ENCODE measurements at places on chromosomes 3 and 15.

DNA sequence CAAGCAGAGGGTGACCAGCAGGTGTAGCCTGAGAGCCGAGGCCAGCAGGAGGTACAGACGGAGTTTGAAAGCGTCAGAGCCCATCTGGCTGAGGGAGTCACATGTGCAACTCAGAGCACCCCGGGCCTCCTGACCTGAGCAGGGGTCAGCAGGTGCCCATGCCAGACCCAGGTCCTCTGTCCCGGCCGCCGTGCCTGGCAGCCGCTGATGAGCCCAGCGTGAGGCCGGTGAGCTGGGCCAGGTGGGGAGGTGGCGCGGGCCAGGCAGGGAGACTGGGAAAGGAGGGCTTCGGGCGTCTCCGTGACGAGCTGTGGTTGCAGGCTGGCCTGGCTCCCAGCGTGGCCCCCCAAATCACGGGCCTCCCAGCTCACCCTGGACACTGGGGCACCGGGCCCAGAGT is 130.9 kb downstream of the CHSY1 start:
- no peaks in the 10 kb centered on the region for H3K27me3 ChIP-seq
- H3K27ac ChIP-seq: no peak overlapping the region
- no peaks in the 10 kb centered on the region for H3K36me3 ChIP-seq
- no peak overlapping the region for H3K4me3 ChIP-seq

DNA sequence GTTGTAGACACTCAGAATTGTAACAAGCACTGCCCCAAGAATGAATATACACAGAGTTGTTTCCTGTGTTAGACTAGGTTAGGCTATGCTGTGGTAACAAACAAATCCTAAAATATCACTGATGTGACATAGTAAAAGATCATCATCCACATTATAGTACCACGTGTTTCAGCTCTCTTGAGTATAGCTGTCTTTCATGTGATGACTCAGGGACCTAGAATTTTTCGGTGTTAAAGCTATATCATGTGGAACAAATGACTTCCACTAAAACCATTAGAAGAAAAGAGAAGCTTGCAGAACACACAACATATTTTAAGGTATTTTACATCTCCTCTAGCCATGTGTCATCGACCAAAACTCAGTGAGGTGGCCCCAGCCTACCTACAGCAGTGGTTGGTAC is 307.9 kb upstream of the RBMS3 start:
- H3K27ac ChIP-seq: no peak overlapping the region
- no peak for DNase-seq
- no peaks in the 10 kb centered on the region for H3K27me3 ChIP-seq

GRCh38 chr3:14457481-14457880 is 55.1 kb downstream of the SLC6A6 start:
- H3K27me3 ChIP-seq: no peaks in the 10 kb centered on the region
- DNase-seq: no peak
- H3K27ac ChIP-seq: no peak overlapping the region
- no peaks in the 10 kb centered on the region for H3K4me1 ChIP-seq

DNA sequence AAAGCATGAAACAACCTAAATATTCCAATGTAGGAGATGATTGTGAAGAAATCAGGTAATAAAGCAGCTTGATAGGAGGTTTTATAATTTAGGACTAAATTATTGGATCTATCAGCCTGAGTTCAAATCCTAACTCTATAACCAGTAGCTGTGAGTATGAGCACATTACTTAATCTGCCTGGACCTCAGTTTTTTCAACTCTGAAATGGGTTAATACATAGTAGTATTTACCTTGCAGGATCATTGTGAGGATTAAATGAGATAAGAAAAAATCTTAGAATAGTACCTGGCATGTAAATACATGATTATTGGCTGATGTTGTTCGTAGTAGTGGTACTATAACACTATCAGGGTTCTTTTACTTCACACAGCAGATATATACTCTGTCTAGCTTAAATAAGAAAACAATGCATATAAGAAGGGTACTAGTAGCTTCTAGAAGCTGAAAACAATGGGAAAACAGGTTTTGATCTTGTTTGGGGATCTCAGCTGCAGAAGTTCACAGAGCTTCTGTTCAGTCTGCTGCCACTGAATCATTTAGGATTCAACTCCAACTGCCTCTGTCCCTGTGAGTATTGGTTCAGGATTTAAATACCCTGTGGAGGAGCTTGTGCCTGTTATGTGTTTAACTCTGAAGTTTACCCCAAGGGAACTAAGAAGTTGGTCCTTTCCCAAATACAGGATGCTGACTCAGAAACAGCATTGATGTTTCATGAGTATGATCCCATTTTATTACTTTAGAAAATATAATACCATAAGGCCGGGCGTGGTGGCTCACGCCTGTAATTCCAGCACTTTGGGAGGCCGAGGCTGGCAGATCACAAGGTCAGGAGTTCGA is 34.2 kb downstream of the KAT2B start:
- H3K27me3 ChIP-seq: no peaks in the 10 kb centered on the region
- H3K27ac ChIP-seq: no peak overlapping the region
- no peaks in the 10 kb centered on the region for H3K4me1 ChIP-seq

GRCh38 chr3:161630794-161631193 is 134.2 kb downstream of the OTOL1 start:
- H3K4me1 ChIP-seq: no peaks in the 10 kb centered on the region
- H3K27me3 ChIP-seq: no peaks in the 10 kb centered on the region
- DNase-seq: no peak
- H3K4me3 ChIP-seq: no peak overlapping the region

DNA sequence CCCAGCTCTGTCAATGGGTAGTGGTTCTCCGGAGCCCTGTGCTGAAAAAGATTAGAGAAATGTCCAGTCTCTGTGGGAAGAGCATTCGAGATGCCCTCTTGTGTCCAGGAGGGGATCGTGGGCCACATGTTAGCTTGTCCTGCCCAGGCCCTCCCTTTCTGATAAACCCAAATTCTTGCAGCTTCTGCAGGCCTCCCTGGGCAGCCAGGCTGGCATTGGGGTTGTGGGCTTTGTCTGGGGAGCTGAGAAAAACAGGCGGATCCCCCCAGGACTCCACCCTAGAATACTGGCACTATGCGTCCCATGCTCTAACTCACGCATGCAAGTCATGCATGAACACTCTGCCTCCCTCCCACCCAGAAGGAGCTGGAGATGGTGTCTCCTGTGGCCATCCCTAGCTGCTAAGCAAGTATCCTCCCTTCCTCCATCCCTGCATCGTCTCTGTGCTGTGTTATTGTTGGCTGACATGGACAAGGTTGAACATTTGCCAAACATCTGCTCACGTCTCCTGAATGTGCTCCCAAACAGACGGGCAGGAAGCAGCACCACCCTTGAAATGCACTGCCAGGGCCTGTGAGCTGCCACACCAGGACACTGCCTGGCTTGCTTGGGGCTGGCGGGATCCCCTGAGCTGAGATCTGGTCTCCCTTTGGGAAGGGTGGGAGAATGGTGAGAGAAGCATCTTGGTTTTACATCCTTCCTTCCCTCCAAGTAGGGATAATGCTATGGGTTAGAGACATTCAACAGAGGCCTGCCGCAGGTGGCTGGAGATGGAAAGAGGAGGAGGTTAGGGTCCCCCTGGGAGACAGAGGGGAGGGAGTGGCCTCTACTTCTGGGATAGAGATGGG is 26.5 kb downstream of the CFAP161 start:
- no peak overlapping the region for H3K27ac ChIP-seq
- no peak for DNase-seq
- H3K4me1 ChIP-seq: peaks cover 5% of the 10 kb centered on the region
- no peak overlapping the region for H3K4me3 ChIP-seq
- H3K36me3 ChIP-seq: no peaks in the 10 kb centered on the region
- no peaks in the 10 kb centered on the region for H3K27me3 ChIP-seq

- no peaks in the 10 kb centered on the region for H3K27me3 ChIP-seq
- no peaks in the 10 kb centered on the region for H3K36me3 ChIP-seq
- H3K27ac ChIP-seq: no peak overlapping the region
- no peaks in the 10 kb centered on the region for H3K4me1 ChIP-seq
- no peak overlapping the region for H3K4me3 ChIP-seq
These were observed 266.5 kb upstream of the LRTM1 start for GRCh38 chr3:55194376-55194775.

GRCh38 chr3:138937690-138938055 is 9.3 kb downstream of the FOXL2 start:
- H3K27me3 ChIP-seq: peaks cover 43% of the 10 kb centered on the region
- no peaks in the 10 kb centered on the region for H3K36me3 ChIP-seq
- peaks cover 43% of the 10 kb centered on the region for H3K4me1 ChIP-seq
- no peak for DNase-seq
- H3K27ac ChIP-seq: no peak overlapping the region

- no peaks in the 10 kb centered on the region for H3K4me1 ChIP-seq
- H3K36me3 ChIP-seq: no peaks in the 10 kb centered on the region
- DNase-seq: no peak
- H3K27ac ChIP-seq: no peak overlapping the region
- no peak overlapping the region for H3K4me3 ChIP-seq
These were observed 514.1 kb downstream of the MAGI1 start for GRCh38 chr3:65524584-65524983.

DNA sequence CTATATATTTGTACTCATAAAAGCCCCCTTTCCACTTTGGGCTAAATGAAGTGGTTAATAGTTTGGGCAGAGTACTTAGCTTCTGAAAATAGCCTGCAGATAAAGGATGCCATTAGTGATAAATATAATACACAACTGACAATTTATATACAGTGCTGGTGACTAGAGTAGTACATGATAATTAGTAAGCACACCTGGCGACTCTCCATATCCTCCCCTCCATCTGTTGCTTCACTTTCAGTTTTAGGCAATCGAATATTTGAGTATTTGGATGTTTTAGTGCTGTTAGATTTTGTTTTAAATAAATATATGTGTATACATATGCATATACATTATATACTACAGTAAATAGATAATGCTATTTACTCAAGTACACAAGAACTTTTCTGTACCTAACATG is 35.9 kb upstream of the CHMP2B start:
- H3K4me1 ChIP-seq: no peaks in the 10 kb centered on the region
- peaks cover 2% of the 10 kb centered on the region for H3K27me3 ChIP-seq
- H3K27ac ChIP-seq: no peak overlapping the region
- no peak for DNase-seq

DNA sequence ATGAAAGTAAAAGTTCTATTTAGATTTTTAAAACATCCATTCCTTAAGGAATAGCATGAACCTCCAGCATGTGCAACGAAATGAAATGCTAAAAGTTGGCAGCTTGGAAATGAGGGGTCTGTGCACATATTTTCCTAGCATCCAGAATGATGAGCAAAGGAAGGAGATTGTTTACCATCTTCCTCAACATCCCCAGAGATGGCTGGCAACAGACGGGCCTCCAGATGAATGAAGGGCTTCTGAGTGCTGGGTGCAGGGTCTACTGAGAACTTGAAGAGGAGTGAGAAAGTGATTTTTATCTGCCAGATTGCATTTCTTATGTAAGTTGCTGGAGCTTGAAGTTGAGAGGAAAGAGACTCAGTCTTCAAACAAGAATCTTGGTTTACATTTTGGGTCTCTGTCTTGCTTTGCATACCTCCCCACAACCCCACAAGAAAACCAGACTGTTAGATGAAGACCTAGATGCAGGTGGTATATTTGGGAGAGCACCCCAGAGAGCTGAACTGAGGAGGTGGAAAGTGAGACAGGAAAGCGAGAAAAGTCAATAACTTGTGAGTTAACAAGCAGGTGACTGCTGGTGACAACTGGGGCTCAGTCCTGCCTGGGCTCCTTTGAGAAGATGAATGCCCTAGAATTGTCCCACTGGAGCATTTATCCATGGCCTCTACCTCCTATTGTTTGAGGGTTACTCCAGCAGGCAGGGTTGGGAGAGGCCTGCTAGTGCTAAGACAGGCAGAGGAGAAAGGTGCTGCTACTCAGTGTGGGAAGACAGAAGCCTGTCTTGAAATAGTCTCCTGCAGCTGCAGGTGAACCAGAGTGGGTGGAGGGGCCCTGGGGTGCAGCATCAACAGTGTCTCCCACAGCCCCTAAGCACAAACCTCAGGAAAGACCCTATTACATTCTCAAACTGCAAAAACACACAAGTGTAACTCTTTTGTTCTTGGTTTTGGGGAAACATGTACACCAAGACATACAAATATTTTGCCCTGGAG is 10.5 kb upstream of the CCK start:
- no peak overlapping the region for H3K27ac ChIP-seq
- H3K4me3 ChIP-seq: no peak overlapping the region
- no peak for DNase-seq
- H3K27me3 ChIP-seq: no peaks in the 10 kb centered on the region
- H3K36me3 ChIP-seq: no peaks in the 10 kb centered on the region
- no peaks in the 10 kb centered on the region for H3K4me1 ChIP-seq

DNA sequence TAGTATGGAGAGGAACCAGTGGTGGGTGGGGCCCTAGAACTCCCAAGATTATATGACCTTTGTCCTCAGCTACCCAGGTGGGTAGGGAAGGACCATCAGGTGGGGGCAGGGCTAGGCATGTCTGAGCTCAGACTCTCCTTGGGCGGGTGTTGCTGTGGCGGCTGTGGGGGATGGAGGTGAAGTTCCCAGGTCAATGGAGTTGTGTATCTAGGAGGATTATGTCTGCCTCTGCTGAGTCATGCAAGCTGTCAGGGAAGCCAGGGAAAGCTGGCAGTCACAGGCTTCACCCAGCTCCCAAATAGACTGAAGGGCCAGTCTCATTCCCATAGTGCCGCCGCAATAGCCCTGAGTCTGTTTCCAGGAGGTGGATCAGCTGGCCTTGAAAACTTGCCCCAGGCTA is 139.7 kb upstream of the CFAP20DC start:
- H3K27me3 ChIP-seq: peaks cover 3% of the 10 kb centered on the region
- H3K27ac ChIP-seq: no peak overlapping the region
- no peaks in the 10 kb centered on the region for H3K36me3 ChIP-seq
- H3K4me1 ChIP-seq: no peaks in the 10 kb centered on the region
- H3K4me3 ChIP-seq: no peak overlapping the region
- DNase-seq: no peak

DNA sequence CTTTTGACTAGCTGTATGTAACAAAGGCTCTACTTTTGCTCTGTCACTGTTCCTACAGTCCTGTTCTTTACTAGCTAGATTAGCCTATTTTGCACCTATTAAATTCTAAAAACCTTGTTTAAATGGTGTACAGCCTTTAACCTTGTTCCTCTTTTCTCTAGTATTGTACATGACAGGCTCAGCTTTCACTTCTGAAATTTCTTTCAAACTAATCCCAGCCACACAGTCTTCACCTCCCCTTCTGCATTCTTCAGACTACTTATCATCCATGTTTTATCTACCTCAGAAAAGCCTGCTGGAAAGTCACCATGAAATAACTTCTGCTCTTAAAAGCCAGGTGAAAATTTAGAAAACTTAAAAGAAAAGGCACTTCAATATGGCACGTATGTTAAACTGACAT is 122.4 kb downstream of the NECTIN3 start:
- H3K27me3 ChIP-seq: no peaks in the 10 kb centered on the region
- no peak for DNase-seq
- H3K27ac ChIP-seq: no peak overlapping the region
- H3K36me3 ChIP-seq: no peaks in the 10 kb centered on the region
- H3K4me3 ChIP-seq: no peak overlapping the region

- no peak overlapping the region for H3K4me3 ChIP-seq
- DNase-seq: no peak
- H3K27ac ChIP-seq: no peak overlapping the region
- H3K27me3 ChIP-seq: no peaks in the 10 kb centered on the region
These were observed 70.2 kb downstream of the APBA2 start for GRCh38 chr15:28955993-28956421.

- H3K36me3 ChIP-seq: no peaks in the 10 kb centered on the region
- no peak overlapping the region for H3K4me3 ChIP-seq
These were observed 289.1 kb upstream of the DNAJC19 start for GRCh38 chr3:181278468-181279238.
